ENCODE measurements at places on chromosomes 1 and 21.

DNA sequence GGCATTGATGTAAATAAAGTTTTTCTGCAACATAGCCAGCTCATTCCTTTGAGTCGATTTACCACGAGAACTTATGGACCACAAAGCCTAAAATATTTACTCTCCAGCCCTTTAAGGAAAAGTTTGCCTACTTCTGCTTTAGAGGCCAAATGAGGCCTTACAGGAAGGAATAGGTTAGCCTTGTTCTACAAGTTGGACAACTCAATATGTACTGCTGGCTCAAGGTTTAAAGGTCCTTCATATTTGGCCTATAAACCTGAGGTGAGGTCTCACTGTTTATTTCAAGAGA is 144.5 kb upstream of the DNAH14 start:
- DNase-seq, result no peak

DNA sequence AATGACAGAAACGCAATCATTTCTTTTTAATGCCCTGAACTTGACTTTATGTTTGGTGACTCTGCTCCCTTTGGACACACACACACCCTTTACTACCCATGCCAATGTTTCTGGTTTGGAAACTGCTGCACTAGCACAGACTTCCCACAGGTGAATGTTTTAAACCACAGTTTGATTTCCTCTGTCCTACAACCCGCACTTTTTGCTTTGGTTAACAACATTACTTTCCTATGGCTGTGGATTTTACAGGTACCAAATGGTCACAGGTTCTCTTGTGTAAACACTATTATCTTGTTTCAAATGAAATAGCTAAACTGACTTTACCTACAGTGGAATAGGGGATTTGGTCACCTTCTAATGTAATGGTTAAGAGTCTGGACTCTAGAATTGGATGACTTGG is 51.5 kb upstream of the ZNF644 start:
- no peak for DNase-seq

DNA sequence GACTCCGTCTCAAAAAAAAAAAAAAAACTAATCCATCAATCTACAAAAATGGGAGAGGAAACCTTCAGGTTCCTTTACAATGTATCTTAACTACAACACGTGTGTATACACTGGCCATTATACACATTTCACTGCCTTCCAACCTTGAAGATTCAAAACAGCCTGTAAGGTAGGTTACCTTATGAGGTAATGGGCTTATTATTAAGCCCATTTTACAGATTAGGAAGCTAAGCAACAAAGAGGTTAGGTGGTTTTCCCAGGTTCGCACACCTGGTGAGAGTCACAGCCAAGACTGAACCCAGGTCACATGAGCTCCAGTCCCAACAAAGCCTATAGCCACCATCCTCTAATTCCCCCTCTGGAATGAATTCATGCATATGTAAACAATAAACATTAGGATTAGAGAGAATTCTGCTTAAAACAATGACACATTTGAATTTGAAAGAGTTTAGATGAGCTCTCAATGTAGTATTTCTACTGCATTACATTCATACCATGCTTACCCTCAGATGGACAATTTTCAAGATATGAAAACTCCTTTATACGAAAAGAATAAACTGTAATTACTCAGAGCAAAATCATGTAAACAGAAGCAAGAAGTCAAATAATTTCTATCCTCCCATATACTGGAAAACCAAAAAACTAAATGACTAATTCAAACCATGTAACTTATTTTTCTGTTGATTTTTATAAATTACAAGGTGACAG is 54.8 kb downstream of the EIF4G3 start:
- no peak for DNase-seq

DNA sequence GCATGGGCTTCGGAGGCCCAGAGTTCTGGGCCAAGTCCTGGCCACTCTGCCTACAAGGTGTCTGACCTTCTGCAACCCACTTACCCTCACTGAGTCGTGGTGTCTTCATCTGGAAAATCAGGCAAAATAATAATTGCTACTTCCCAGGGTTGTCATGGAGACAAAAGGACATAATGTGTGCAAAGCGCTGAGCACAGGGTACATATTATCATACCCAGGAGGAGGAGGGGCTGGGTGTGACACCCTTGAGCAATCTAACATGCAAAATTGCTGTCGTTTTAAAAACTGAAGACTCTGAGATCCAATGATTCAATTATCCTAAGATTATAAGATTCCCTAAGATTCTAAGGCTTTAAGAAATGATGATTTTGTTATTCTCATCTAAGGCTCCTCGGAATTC is 459.5 kb downstream of the PTPRU start:
- DNase-seq, result no peak

DNA sequence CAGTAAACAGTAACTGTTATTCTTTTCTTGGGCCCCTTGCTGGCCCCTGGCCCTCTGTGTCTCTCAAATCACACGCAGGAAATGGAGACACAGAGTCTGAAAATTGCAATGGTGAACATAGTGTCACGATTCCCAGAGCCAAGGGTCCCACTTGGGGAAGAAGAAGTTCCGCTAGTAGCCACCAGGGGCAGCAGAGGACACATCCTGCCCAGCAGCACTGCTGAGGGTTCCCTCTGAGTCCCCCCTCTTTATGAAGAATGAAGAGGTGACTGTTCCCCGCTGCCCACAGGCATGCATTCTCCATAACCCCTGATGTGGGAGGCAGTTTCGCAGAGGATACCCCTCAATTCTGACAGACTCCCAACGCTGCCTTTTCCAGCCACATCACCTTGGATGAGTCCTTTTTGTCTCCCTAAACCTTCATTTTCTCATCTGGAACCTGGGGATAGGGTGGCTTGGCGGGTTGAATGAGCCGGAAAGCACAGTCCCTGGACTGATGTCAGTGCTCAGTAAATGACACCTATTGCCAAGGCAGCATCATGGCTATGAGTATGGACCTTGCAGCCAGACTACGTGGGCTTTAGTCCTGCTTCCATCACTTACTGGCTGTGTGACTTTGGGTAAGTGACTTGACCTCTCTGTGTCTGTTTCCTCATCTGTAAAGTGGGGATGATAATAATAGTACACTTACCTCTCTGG is 238.0 kb upstream of the TMEM51 start:
- DNase-seq, result no peak
